ENCODE measurements at places on chromosomes 1 and 21.
A peak's percentile ranks its signal among the peaks of the same experiment; 100 is the strongest.

GRCh38 chr1:20184481-20184900 lies 1.4 kb upstream of the UBXN10 start:
- no peak for DNase-seq

DNA sequence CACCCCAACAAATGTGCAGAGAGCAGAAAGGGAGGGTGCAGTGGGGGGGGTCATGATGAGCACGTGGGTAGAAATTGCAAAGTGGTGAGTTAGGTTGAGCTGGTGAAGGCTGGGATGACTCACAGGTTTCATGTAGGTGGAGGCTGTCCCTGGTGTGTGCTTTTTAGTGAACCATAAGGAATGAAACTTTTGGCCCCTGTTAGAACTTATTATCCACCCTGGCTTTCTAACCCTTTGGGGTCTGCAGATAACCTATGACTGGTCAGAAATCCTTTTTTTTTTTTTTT lies 46.9 kb downstream of the DOP1B start:
- peak; percentile 33 for DNase-seq

- no peak for DNase-seq
Observed at GRCh38 chr21:43190544-43190943, 21.7 kb downstream of the CRYAA start.

DNA sequence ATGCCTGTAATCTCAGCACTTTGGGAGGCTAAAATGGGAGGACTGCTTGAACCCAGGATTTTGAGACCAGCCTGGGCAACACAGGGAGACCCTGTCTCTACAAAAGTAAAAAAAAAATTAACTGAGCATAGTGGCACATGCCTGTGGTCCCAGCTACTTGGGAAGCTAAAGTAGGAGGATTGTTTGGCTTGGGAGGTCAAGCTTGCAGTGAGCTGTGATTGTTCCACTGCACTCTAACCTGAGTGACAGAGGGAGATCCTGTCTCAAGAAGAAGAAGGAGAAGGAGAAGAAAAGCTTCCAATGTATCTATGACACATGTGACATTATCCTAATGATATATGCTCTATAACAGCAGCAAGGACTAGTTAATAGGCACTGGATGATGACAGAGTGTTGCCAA lies 20.1 kb upstream of the ARHGAP29 start:
- no peak for DNase-seq

GRCh38 chr1:231702804-231703203 lies 76.2 kb downstream of the DISC1 start:
- peak; percentile 28 for DNase-seq

DNA sequence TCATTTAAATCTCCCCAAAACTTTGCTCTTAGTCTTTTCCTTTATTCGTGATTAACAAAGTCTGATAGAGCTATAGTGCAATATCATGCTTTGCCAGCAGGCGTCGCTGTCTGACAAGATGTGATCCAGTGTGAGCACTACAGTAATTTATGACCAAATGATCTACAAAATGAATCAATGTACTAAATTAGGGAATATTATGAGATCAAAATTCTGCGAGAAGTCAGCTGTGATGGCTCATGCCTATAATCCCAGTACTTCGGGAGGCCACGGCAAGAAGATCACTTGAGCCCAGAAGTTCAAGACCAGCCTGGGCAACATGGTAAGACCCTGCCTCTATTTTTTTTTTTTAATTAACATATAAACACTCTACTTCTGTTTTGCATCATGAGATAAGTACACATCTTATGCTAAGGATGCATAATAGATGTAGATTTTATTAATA lies 3.6 kb upstream of the SPSB1 start:
- DNase-seq = no peak

DNA sequence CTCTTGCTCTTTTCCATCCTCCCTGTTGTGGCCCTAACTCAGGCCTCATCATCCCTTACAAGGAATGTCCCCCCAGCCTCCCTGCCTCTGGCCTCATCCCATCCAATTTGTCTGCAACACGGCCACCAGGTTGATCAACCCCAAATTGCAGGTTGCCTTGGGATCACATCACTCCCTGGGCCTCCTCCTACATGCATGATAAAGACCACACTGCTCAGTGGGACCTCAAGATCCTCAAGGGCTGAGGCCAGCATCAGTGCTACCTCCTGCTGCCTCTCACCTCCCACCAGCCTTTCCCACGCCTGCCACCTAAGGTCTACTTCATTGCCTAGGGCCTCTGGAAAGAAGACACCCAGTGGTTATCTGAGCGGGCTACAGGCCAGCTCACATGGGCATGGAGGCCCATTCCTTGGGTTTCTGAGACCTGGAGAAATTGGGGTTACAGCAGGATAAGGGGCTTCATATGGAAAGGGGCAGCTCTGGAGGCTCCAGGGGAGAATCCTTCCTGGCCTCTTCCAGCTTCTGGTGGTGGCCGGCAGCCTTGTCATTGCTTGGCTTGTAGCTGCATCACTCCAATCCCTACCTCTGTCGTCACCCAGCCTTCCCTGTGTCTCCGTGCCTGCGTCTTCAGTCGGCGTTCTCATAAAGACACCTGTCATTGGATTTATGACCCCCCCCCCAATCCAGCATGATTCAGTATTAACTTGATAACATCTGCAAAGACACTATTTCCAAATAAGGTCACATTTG lies 60.5 kb downstream of the KLHDC7A start:
- DNase-seq = no peak

GRCh38 chr1:243896313-243896712 lies 46.3 kb upstream of the AKT3 start:
- DNase-seq = no peak

DNA sequence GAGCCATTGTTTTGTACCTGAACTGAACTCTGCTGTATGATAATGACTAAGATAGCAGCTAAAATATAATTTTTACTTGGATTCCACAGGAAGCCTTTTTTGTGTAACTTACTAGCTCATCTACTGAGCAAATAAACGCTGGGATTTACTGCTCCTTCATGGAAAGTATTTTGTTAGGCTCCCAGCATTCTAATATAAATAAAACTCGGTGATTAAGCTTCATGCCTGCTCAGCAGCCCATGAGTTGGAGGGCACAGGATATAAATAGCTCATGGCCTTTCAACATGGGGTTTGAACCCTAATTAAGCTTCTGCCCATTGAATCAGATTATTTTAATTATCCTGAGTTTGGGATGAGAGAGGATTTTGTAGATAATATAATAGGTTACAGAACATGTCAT lies 180.0 kb downstream of the PCP4 start:
- no peak for DNase-seq

DNA sequence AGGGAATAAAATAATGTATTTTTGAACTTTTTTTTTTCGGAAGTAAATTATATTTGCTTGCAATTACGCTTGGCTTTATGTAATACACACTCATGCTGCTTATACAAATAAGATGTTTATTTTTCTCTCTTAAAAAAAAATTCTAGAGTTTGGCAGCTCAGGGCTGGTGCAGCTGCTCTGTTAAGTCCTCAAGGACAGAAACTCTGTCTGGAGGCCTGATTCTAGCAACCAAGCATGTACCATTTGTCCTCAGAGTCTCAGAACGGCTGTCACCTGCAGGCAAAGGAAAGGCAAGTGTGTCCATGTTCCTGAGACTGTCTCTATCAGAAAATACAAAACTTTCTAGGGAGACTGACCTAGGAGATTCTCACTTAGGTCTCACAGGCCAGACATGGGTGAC lies 23.2 kb upstream of the CLDN17 start:
- no peak for DNase-seq

- no peak for DNase-seq
Observed at GRCh38 chr1:201641524-201642253, 102.8 kb downstream of the NAV1 start.

DNA sequence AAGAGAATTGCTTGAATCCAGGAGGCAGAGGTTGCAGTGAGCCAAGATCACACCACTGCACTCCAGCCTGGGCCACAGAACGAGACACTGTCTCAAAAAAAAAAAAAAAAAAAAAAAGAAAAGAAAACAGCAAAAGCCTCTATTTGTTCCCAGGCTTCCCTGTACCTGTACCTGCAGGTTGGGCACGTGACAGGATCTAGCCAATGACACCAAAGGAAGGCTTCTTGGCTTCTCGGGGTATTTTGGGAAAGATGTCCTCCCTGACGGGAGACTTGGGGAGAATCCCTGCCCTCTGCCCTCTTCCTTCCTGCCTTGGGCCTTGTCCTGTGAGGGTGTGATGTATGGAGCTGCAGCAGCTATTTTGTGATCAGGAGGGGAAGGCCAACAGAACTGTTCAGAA lies 22.8 kb downstream of the TMCO4 start:
- no peak for DNase-seq

- DNase-seq = no peak
Observed at GRCh38 chr1:204314171-204314892, 45.4 kb downstream of the PLEKHA6 start.

DNA sequence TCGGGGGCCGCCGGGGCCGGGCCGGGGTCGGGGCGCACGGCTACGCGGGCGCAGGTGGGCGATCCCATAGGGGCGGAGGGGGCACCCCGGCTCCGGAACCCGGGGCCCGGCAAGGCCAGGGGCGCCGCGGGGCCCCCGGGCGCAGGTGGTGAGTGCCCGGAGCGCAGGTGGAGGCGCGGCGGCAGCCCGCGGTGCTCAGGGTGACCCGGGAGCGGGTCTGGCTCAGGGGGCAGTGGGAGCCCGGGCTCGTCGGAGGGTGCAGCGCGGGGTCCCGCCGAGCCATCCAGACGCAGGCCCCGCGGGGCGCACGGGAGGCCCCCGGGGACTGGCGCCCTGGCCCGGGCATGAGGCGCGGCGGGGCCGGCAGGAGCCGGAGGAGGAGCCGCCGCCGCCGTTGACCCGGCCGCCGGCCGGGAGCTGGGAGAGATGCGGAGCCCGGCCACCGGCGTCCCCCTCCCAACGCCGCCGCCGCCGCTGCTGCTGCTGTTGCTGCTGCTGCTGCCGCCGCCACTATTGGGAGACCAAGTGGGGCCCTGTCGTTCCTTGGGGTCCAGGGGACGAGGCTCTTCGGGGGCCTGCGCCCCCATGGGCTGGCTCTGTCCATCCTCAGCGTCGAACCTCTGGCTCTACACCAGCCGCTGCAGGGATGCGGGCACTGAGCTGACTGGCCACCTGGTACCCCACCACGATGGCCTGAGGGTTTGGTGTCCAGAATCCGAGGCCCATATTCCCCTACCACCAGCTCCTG lies 489 bp downstream of the CELSR2 start:
- no peak for DNase-seq

- DNase-seq = no peak
Observed at GRCh38 chr1:229768232-229768631, 142.2 kb downstream of the URB2 start.

DNA sequence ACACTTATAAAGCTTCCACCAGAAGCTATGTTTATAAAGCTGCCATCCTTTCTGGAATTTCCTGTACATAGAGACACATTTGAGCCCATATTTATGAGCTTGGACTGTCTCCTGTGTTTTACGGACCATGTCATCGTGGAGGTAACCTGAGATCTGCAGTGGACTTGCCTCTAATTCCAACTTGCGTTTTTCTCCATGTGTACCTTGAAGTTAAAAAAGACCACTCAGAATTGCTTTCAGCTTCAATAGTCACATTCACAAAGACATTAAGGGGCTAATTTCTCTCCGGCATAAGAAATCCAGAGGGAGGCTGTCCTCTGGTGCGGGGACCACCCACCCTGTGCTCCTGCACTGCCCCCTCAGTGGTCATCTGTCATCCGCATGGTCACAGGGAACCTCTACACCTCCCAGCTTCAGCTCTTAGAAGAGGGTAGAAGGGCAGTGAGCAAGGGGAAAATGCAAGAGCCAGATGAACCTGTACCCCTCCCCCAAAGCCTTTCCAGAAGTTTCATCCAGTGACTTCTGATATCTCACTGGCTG lies 521.4 kb upstream of the CAMK1G start:
- DNase-seq = no peak

DNA sequence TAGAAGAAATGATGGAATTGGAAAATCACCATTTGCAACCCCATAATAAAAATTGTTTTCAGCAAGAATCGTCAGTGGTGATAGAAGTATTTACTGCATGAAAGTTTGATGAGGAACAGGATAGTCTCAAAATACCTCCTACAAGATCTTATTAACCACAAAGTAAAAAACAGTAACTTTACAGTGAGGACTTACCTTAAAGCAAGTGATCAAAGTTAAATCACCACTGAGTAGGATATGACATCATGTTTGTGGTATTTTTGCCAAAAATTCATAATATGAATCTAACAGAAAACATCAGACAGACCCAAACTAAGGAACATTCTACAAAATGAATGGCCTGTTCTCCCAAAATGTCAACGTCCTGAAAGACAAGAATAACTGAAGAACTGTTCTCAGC lies 19.9 kb downstream of the ALDH9A1 start:
- no peak for DNase-seq

DNA sequence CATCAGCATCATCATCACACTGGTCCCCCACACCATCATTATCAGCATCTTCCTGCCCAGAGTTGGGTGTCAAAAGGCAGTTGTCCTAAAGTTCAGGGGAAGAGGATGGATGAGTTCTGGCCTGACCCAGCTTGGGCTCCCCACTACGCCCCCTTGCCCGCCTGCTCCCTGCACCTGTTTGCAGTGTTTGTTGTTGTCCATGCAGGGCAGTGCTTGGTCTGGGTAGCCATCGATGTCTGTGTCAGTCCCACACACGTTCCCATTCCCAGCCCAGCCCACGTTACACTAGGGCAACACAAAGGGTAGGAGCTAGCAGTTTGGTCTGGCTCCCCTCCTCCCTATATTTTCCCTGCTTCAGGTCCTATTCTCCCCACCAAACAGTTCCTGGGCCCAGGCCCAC lies 6.8 kb downstream of the THBS3 start:
- DNase-seq = no peak

GRCh38 chr1:3326516-3327388 lies 127.7 kb upstream of the ARHGEF16 start:
- DNase-seq = no peak

DNA sequence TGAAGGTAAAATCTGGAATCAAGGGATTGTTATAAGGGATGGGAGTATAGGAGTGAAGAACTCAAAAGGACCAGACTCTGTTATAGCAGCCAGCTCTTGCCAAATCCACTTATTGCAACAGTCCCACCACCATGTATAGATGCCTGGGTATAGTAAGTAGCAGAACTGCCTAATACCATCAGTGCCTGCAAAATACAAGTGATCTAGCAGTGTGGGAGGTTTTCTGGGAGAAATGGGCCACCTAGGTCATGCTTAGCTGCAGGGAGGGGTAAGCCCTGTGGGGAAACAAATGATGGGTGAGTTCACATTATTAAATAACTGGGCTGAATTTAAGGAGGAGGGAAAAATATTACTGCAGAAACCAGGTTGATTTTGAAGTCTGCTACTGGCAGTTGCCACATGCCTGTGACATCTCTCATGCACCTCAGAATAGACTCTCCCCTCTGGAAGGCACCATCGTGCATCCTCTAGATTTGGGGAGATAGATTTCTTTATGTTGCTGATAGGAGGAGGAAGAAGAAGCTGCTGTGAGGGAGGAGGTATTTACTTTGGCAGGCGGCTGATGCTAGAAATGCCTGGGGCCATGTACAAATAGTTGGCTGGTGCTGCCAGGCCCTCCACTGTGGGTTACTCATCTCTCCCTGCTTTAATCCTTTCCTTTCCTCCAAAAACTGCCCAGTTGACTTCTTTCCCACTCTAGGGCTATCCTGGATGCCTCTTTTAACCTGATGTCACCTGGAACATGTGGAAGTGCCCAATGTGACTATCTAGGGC lies 27.5 kb downstream of the HLX start:
- DNase-seq = peak; percentile 41
